ENCODE measurements at places on chromosomes 13 and 19.
A peak's percentile ranks its signal among the peaks of the same experiment; 100 is the strongest.

DNA sequence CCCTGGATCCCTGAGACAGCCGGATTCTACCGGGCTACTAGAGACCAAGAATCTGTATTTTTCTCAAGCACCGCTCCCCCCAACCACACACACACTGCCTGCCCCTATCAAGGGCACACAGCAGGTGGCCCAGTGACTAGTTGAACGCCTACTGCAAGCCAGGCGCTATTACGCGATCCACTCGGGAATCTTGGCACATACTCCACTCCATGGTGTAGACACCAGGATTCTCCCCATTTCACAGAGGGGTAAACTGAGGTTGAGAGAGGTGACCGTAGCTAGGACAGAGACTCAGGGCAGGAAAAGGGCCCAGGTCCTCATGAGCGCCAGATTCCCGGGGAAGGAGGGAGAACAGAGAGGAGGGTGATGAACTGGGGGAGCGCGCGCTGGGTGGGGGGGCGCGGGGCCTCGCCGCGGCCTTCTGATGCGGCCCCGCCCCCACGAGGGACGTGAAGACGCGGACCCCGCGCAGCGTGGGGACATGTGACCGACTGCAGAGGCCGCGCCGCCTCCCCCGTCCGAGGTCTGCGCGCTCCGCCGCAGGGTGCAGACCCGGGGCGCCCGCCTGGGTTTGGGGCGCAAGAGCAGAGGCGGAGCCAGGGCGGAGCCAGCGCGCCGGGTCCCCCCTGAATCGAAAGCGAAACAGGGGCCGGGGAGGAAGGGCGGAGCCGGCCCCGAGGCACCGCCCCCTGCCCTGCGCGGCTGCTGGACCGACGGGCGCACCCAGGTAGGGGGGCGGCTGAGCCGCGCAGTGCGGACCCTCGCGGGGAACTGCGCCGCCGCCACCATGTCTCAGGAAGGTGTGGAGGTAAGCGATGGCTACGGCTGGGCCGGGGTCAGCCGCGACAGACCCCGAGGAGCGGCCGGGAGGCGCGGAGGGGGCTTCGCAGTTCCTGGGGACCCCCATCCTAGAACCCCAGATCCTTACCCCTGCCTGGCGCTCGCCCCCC is at the start of gene SHFL:
Gene SHFL, plus strand, starts transcription at position 677 of the 950 bp plus-strand sequence. Its CDS starts 111 bp downstream, at position 788.
- peak; percentile 61 for DNase-seq

GRCh38 chr19:2807379-2808128 is 12.1 kb upstream of the ZNF554 start:
- no peak for DNase-seq

- no peak for DNase-seq
Observed at GRCh38 chr13:31134039-31134711, 27.5 kb downstream of the HSPH1 start.

GRCh38 chr19:12163826-12164225 is 930 bp downstream of the ZNF136 start:
- DNase-seq, result no peak

DNA sequence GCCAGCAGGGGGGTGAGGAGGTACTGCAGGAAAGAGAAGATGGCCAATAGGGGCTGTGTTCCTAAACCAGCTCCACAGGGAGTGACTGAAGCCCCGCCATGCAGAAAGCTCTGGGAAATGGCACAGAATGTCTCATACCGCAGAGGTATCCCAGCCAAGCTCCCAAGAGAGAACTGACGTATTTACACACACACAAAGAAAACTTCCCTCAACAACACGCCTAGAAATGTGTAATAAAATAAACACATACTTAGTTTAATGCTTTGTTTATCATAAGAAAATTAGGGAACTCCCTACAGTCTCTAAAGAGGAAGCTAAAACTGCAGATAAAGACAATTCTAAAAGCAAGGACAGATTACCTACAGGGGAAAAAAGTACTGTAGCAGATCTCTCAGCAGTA is 40.0 kb downstream of the ESD start:
- no peak for DNase-seq

DNA sequence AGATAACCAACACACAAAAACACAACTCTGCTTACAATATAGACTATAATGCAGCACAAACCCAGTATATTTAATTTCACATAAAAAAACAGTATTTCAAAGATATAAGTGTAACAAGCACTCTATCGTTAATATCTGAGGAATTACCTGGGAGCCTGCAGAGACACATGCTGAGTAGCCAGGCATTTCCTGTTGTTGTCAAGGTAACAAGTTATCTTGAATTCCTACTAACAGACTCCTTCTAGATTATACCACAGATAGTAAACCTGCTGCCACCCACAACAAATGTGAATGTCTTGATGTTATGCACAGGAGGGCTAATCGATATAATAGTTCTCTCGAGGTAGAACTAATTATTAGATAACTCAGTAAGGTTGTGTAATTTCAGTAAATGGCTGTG is 826.0 kb upstream of the PRR20A start:
- no peak for DNase-seq

DNA sequence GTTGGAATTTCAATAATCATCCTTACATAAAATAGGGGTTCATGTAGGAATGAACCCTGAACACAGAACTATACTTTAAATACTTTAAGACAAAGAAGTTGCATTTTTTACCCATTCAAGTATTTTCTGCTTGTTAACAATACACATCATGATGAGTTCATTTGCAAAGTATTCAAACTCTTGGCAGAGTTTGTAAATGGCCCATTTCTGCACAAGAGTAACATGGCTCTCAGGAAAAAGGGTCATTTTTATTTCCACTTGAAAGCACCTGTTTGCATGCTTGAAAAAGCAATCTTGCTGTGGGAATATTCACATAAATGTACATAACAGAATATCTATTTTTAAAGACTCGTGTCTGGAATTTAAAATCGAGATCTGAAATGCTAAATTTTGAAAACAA is 18.1 kb downstream of the ESD start:
- DNase-seq, result peak; percentile 32

DNA sequence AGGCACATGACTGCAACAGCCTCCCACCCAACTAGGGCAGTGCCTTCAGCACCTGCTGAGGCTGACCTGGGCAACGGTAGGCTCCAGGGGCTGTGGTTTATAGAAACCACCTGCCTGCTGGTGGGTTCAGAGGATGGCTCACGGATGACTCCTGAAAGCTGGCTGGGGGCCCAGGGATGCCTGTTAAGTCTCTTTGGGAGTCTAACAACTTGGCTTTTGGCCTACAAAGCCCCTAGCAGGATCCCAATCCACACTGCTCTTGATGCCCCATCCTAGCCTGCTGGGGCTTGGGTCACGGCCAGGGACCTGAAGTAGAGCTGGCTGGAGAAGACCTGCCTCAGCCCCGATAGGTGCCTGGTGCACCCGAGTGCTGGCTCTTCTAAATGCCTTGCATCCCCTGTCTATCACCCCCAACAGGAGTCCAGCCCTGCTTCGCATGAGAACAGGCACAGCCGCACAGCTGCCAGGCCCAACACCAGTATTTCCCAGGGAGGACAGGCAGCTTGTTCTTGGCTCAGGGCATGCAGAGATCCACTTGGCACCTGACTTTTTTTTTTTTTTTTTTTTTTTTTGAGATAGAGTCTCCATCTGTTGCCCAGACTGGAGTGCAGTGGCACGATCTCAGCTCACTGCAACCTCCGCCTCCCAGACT is 9.1 kb upstream of the EPHX3 start:
- no peak for DNase-seq

DNA sequence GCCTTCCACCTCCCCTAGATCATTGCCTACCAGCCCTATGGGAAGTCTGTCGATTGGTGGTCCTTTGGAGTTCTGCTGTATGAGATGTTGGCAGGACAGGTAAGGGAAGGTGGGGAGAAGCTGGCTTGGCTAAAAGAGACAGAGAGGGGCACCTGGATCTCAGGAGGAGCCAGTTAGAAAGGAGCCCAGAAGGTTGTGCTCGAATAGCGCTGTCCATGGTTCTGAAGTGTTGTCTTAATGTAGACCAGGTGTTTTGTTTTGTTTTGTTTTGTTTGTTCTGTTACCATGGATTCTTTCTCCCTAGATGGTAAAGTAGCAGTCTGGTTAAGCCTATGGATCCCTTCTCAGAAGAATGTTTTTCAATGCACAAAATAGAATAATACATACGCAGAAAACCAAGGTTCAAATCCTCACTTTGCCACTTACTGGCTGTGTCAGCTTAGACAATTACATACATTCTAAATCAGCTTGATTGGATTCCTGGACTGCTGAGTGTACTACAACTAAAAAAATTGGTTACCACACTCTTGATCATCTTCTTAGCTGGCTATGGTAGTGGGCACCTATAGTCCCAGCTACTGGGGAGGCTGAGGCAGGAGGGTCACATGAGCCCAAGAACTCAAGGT is 5.9 kb upstream of the CACNG7 start:
- peak; percentile 28 for DNase-seq

DNA sequence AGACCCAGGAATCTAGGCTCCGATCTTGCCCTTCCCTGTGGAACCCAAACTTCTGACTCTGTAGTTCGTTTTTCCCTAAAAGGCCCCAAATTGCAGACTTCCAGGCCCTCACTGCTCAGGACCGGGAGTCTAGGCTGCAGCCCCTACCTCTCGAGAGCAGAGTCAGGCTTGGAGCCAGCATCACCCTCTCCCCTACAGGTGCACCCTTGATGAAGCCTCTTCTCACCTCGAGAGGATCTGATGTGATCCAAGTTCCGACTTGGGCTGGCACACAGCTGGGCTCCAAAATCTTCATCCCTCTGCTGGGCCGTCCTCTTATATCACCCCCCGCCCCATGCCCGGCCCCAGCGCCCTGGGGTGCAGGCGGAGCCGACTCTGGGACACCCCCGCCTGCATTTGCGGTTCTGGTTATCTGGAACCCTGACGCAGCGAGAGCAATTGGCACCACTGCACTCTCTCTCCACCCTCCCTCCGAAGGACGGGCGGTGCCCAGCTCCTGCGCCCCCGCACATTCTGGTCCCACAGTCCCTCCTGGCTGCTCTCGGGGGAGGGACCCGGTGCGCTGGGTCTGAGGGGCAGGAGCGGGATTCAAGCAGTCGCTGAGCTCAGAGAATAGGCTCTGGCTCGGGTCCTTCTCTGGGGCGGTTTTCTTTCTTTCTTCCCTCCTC is at the start of gene KLK7:
Gene KLK7, minus strand, starts transcription at position 293 of the 668 bp plus-strand sequence. CDS start 1,518 bp downstream, outside the sequence.
- DNase-seq, result no peak

- DNase-seq, result no peak
Observed at GRCh38 chr13:112690283-112690929, 568 bp downstream of the ATP11A start.

- no peak for DNase-seq
Observed at GRCh38 chr19:31284621-31285020, 64.6 kb downstream of the TSHZ3 start.
